ENCODE measurements at places on chromosomes 6 and 20. TPM values are rescaled to one million over a fixed set of nuclear protein-coding genes. Genes with fewer than 3 reads are reported as not detected.

Gene TUBB2B
- 219 TPM for total RNA-seq

Gene BTNL2
- not detected for total RNA-seq

Gene RPS6KA2
- total RNA-seq, result 16.1 TPM

Gene BCLAF1
- 146 TPM for total RNA-seq

Gene BANF2
- not detected for total RNA-seq

Gene TMEM200A
- total RNA-seq, result 2.1 TPM

Gene ISM1
- 0.06 TPM for total RNA-seq

Gene GRIK2
- not detected for total RNA-seq

Gene NRSN1
- total RNA-seq, result not detected

Gene SNTA1
- total RNA-seq, result 12.4 TPM

- no peak for DNase-seq
Observed at GRCh38 chr20:55714082-55714481, 291.2 kb downstream of the CBLN4 start.

- DNase-seq, result no peak
Observed at GRCh38 chr6:138222901-138223546, 4.7 kb upstream of the PBOV1 start.

DNA sequence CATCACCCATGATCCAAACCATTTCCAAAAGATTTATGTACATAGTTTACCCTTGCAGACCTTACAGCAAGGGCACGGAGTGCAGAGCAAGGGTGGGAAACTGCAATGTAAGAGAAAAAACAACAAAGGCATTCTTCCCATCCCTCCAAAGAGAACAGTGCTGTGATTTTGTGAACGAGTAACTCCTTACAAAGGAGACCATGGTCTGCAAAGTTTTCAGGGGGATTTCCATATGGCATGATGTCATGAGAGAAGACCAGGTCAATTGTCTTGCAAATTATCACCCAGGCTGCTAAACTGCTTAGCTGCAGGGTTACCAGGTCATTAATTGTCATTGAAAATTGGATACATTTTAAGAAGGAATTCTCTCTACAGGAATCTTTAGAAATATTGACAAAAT is 58.3 kb downstream of the LAMP5 start:
- no peak for DNase-seq

- no peak for DNase-seq
Observed at GRCh38 chr6:159565181-159565710, 127.8 kb downstream of the SOD2 start.

DNA sequence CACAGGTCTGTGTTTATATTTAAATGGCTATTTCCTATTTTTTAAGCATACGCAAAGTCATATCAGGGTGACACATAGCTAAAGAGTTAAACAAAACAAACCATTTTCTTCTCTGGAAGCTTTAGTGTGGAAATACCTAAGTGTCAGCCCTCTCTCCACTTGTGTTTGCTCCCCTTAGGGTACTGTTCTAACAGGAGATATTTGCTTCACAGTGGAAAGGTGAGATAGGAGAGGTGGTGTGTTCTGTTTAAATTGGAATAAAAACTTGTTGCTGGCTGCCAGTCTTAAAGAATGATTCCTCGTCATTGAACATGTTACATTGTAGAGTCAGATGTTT is 18.9 kb downstream of the PHACTR2 start:
- DNase-seq, result no peak

- no peak for DNase-seq
Observed at GRCh38 chr6:4678506-4679300, 97.5 kb upstream of the CDYL start.

- no peak for DNase-seq
Observed at GRCh38 chr6:6256886-6257285, 63.6 kb downstream of the F13A1 start.

DNA sequence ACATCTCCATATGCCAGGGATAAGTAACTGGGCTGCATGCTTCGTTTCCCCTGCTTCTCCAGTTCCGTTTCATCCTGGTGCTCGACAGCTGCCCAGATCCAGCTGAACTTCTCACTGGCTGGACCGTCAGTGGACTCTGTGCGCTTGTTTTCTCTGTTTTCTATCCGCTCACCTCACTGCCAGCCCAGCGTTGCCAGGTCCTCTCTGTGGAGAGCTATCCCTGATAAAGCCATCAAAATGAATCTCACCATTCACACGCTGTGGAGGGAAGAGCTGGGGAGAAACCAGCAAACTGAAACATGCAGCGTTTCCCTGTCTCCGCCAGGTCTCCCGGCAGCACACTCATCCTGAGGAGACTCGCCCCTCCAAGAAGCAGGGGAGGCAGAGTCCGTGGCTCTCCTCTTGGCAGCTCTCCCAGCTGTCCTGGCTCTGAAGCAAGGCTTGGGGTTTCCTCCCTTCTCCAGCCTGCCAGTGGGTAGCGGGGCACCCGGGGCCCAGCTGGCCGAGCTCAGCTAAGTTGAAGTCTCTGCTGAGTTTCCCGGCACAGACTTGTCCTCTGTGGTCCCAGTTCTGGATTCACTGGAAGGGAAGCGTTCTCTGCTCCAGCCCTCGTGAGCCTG is 160.9 kb downstream of the DTNBP1 start:
- DNase-seq, result no peak

DNA sequence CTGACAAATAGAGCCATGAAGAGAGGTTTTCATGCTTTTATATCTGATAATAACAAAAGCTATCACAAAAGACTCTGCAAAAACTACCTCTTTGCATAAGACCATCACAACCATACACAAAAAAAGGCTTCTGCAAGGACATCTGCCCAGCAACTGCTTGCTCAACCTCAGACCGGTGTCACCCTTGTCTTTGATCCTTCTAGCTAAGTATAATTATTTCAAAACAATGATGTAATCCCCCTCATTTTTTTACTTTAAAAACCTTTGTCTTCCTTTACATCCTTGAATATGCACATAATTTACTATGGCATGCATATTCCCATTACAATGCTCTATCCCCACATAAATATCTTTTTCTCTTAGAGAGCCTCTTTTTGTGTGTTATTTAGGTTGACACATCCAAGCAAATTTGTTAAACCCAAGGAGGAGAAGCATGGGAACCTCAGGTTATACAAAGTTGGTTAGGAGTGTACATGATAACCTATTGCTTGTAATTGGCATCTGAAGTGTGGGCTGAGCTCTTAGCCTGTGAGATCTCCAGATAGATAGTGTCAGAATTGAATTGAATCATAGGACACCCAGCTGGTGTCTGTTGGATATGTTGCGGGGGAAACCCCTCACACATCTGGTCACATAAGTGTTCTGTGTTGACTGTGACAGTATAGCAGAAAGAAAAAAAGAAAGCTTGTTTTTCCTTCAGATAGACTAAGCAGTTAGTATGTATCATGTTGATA is 20.7 kb upstream of the CGA start:
- DNase-seq, result no peak

DNA sequence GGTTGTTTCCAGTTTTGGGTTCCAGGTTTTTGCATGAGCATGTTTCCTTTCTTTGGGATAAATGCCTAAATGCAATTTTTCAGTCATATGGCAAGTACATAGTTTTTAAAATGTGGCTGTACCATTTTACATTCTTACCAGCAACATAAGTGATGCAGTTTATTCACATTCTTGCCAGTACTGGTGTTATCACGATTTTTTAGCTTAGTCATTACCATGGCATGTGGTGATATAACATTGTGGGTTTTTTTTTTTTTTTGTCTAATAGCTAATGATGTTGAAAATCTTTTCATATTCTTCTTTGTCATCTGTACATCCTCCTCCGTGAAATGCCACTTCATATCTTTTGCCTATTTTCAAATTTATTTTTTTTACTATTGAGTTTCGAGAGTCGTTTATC is 2.9 kb upstream of the TDRD6 start:
- DNase-seq, result no peak

DNA sequence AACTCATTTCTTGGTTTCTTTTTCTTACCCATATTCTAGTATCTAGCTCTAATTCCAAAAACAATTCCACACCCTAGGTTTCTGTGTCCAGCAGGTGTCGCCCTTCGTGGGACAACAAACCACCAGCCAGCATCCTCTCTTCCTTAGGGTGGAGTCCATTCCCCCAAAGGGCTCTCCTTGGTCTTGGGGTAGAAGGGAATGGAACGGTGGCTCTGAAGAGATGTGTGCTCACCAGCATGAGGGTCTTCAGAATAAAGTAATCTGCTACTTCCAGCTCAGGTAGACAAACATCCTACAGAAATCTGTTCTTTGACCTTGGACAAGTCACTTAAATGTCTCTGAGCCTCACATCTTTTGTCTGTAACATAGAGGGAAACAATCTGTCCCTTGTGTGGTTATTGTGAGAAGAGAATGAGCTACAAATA is 7.2 kb downstream of the HLA-DMB start:
- no peak for DNase-seq

DNA sequence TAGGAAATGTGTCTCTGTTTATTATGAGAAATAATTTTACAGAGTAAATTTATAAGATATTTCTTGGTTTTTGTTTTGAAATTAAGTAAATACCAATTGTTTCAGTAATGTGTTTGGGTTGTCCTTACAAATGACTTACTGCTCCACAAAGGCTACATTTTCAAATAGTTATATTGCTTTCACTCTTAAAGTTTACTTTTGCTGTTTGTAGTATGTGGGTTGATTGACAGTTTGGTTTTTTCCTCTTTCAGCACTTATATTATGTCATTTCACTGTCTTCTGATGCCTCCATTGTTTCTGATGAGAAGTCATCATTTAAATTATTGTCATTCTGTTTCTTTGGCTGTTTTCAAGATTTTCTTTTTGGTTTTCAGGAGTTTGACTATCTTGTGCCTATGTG is 34.9 kb upstream of the SUMO4 start:
- DNase-seq, result no peak

DNA sequence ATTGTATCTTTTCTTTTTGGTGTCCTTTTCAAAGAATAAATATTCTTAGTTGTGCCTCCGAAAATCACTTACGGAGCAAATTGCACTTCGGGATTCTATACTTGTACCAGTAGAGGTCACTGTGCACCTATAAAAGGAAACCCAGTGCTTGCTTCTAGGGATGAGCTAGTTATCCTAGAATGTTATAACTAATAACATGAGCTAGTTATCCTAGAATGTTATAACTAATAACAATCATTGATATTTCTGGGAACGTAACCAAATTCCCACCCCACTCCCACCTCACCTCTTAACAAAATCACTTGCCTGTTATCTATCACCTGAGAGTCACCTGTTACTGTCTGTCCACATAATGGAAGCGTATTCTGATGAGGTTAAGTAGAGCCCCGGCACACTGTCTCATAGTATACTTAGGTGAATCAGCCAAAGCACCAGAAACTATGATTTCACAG is 126.9 kb upstream of the TIAM2 start:
- DNase-seq, result no peak

- DNase-seq, result peak; percentile 54
Observed at GRCh38 chr20:45450097-45450818, 19.3 kb upstream of the WFDC2 start.

DNA sequence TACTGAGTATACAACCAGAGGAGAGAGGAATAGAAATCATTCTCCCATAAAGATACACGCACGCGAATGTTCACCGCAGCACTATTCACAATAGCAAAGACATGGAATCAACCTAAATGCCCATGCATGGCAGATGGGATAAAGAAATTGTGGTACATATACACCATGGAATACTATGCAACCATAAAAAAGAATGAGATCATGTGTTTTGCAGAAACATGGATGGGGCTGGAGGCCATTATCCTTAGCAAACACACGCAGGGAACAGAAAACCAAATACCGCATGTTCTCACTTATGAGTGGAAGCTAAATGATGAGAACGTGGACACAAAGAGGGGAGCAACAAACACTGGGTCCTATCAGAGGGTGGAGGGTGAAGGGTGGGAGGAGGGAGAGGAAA is 3.4 kb downstream of the SERPINB6 start:
- DNase-seq, result no peak

GRCh38 chr6:166168616-166169548 is 1.2 kb upstream of the TBXT start:
- DNase-seq, result no peak

DNA sequence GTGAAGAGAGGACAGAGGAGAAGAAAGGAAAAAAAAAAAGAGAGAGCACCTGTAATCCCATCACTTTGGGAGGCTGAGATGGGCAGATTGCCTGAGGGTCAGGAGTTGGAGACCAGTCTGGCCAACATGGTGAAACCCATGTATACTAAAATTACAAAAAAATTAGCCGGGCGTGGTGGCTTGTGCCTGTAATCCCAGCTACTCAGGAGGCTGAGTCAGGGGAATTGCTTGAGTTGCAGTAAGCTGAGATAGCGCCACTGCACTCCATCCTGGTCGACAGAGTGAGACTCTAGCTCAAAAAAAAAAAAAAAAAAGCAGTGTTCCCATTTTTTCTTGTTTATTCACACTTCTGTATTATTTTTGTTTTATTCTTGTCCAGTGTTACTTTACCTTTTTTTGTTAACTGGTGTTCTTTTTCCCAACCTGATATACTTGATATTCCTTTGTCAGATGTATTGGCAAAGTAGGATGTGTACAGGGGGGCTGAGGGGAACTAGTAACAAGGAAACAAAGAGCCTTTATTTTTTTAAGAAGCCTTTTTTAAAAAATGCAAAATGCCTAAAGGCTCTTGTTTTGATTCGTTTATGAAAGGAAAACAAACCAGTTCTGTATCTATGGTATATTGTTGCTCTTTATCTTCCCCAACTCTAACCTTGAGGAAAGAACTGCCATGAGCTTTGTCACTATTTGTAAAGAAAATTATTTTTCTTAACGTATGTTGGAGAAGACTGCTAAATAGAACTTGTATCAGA is 22.3 kb downstream of the COL19A1 start:
- DNase-seq, result no peak

DNA sequence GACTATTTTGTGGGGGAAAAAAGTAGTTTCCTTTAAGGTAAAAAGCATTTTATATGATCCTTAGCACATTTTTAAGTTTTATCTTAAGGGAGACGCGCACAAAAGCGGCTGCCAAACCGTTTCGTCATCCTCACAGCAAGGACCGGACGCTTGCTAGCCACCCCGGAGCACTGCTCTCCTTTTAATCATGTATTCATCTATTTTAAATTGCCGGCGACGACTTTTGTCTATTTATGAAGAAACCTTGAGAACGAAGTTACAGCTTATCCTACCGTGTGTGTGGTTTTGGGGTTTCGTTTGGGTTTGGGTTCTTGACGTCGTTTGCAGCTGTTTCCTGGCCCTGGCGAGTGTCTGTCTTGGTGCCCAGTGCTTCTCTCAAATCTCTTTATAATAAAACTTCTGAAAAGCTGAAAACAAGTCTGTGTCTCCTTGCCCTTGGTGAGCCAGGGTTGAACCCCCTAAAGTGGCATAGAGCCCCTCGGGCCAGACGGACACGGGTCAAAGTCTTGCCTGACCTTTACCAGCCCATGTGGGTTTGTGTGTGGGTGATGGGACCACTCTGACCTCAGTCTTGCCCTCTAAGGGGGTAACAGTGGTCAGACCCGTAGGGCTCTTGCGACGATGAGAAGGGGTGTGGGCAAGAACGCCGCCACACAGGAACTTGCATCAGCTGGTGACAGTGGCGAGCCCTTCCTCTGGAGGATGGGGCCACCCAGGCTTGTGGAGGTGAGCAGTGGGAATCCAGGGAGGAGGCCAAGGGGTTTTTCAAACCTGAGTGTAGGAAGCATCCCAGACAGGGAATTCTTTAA is 117.6 kb downstream of the JPH2 start:
- DNase-seq, result no peak

GRCh38 chr20:48558906-48559305 is 268.9 kb downstream of the PREX1 start:
- no peak for DNase-seq
